ENCODE measurements at places on chromosomes 4 and X.
A peak's percentile ranks its signal among the peaks of the same experiment; 100 is the strongest.

DNA sequence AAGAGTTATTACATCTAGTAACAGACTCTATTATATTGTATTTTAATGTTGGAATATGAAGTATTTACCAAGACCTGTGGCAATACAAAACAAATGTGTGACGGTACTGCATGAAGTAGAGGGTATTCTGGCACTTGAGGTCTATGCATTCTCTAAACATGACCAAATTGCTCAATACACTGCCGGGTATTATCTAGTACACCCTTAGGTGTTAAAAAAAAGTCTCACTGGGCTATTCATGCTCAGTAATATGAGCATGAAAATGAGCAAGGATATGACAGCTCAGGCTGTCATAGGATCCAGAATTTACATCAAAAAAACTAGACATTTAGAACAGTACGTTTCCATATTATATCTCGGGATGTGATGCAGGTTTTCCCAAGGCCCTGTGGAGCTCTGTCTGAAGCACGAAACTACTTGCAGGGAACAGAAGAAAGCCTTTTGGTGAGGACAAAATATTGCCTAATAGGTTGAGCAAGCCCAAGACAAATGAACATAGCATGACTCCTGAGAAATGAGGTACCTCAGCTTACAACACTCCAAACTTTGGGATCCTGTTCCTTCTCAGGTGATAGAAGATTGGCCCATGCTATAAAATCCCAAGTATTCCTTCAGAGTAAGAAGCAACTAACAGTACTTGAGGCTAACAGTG lies 74.1 kb upstream of the MAOA start:
- DNase-seq = no peak

- no peak for DNase-seq
These were observed 7.2 kb upstream of the PPEF2 start for GRCh38 chr4:75909405-75909804.

- DNase-seq = no peak
These were observed 24.9 kb downstream of the LHFPL1 start for GRCh38 chrX:112654871-112655270.

- no peak for DNase-seq
These were observed 645.0 kb downstream of the PCDH7 start for GRCh38 chr4:31365006-31365690.

- DNase-seq = no peak
These were observed 59.1 kb downstream of the CHRNA9 start for GRCh38 chr4:40394236-40394635.

GRCh38 chrX:39891781-39892180 lies 206.0 kb downstream of the BCOR start:
- DNase-seq = no peak

DNA sequence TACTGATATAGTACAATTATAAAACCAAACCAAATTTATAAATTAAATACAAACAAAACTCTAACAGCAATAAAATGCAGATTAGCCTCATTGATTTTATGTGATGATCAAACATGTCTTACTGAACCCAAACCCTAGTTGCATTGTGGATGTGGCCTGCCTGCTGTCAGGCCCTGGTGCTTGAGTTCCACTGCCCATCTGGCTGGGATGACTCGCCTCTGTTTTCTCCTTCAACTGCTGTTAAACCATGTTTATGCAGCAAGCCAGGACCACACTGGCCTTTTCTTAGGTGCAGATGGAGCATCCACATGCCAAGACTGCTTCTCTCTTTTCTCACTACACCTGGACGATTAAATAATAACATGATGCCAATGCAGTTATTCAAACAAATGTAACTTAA lies 22.6 kb downstream of the NAP1L5 start:
- no peak for DNase-seq

DNA sequence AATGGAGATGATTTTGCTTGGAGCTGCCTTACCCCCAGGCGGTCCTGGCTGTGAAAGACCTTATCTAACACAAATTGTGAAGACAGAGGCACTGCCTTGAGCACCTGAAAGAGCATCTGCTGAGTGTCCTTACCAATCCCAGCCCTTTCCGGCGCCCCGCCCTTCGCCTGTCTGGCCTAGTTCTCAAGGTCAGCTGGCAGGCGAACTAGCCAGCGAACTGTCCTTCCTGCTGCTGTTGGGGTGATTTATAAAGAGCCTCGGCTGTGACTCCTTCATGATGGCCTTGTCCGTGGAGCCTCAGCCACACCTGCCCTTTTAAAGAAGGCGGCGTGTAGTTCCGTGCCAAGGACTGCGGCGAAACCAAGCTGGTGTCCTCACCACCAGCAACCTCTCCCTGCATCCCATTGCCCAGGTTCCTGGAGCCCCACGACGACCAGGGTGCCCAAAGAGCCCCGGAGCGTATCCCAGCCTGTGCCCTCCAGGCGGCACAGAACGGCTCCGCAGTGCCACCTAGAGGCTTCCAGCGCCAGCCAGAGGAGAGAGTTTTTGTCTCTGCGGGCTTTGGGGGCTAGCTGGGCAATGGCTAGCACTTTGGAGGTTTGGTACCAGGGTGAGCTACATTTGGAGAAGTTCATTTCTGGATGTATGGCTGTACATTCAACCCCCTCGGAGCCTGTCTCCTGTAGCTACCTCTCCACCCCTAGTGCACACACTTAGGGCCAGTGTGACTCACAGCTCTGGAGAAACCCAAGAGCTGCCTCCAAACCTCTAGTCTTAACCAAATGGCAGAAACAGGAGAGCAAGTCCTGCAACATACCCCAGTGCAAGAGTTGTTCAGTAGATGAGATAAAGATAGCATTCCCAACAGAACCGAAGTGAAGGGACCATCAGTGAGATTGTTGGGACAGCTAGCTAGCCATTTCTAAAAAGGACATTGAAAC lies 36.8 kb upstream of the VMA21 start:
- DNase-seq = no peak

DNA sequence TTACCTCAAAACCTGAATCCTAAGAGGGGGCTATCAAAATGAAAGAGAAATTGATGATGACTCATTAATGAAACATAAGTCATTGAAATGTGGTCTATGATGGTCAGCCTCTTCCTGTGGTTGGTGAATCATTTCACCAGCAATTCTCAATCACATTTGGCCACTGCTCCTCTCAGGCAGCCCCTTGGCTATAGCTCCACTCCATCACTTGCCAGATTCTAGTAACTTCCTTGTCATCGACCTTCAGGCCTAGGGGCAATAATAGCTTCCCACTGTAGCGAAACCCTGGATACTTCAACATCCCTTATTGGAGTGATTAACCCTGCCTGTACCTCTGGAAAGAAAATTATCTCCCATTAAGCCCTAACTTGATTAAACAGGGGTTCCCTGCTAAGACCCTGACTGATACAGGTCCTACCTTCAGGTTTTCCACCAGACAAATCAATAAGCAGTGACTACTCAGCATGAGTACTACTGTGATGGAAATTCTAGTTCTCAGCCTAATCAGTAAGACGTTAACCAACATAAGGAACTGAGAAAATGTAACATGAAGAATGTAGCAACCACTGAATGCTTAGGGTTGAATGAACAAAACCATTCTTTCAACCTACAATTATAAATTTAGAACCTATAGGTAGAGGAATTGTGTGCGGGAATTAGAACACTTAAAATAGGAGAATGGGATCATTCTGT lies 30.4 kb downstream of the ADH7 start:
- DNase-seq = no peak

DNA sequence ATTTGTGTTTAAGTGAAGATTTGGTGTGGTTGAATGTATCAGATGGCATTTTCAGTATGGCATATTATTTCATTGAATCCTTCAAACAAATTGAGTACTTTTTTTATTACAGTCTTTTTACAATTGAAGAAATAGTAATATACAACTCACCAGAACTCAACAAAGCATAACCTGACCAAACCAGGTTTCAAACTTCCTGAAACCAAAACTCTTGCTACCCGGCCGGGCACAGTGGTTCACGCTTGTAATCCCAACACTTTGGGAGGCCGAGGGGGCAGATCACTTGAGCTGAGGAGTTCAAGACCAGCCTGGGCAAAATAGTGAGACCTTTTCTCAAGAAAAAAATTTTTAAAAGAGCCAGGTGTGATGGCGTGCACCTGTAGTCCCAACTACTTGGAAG lies 94.2 kb downstream of the UBE2K start:
- DNase-seq = no peak

- no peak for DNase-seq
These were observed 32.7 kb upstream of the MBTPS2 start for GRCh38 chrX:21806691-21807090.

- DNase-seq = peak; percentile 4
These were observed 24.8 kb upstream of the TMSB4X start for GRCh38 chrX:12949927-12950656.

DNA sequence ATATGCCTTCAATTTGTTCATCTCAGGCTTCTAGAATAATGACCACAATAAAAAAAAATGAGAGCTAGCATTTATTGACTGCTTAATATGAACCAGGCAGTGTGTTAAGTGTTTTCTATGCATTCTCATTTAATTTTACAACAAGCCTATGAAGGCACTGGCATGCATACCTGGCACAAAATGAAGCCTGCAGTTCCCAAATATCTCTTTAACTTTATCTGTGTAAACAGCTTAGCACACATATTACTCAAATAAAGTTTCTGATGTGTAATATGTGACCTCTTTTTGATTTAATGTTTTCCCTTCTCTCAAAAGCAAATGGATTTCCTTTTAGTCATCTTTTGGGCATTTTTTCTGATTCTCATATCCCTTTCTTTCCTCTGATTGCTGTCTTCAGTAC lies 671.8 kb downstream of the PCDH7 start:
- no peak for DNase-seq

DNA sequence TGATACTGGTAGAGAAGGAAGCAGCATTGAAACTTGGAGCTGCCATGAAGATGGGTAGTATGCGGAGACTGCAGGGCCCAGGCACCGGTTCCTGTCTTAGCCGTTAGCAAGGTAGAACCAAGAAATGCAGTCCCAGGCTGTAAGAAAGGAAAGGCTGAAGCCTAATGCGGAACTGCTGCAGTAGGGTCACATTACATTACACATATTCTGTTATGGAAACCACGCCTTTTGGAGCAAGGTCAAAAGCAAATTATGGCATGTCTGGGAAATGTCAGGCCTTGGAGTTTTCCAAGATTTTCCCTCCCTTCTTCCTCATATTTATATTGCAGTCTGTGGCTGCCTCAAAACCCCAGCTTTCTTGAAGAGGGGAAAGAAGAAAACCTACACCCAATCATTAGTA lies 204.8 kb upstream of the RASGEF1B start:
- no peak for DNase-seq

DNA sequence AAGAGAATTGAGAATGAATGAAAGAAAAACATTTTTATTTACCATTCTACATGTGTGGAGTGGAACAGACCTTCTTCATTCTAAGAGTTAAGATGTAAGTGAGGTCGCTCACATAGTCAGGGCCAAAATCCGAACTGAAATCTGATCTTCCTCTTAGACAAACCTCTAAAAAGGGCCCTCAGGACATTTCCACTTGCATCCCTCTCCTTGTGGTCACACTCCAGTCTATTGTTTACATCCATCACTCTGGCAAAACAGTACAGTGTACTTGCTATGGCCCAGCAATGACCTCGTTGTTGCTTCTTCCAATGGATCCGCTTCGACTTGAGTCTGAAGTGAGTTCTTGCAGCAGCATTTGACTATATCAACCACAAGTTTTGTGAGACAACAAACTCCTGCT lies 54.2 kb downstream of the MOSPD2 start:
- no peak for DNase-seq

GRCh38 chrX:131812847-131813825 lies 210.0 kb upstream of the STK26 start:
- DNase-seq = no peak

- no peak for DNase-seq
These were observed 112.3 kb upstream of the RADX start for GRCh38 chrX:106499473-106499872.

DNA sequence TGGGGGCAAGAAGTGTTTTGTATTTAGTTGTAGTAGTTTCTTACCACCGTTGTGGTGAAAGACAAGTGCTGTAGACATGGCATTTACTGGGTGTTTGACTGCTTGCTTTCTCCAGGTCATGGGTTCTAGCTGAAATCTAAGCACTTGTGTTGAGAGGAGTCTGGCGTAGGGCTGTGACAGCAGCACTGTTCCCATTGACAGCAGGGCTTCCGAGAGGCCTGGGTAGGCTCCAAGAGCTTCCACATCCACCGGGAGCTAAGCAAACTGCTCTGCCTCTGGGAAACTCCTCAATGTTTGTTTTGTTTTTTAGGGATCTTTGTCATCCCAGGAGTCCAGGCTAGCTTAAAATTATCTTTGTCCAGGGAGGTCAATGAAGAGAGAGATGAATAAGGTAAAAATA lies 44.3 kb downstream of the BMPR1B start:
- no peak for DNase-seq

- no peak for DNase-seq
These were observed 202.0 kb downstream of the DHX15 start for GRCh38 chr4:24382381-24382780.

DNA sequence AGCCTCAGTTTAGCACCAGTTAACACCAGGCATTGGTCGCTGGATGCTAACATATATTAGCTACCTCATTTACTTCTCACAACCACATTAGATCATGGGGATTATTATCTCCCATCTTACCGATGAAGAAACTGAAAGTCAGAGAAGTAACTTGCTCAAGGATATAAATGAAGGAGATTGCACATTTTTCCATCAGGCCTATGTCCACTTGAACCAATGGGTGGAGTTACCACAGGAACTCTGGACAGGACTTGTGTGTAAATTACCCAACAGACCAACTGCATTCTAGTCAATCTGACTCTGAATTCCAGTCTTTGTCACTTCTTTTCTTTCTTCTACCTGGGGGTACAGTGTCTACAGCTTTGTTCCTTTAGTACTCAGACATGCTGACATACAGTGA lies 1.8 kb downstream of the LNX1 start:
- no peak for DNase-seq

- no peak for DNase-seq
These were observed 141.1 kb upstream of the HHIP start for GRCh38 chr4:144504883-144505282.

- DNase-seq = no peak
These were observed 53.1 kb downstream of the OCRL start for GRCh38 chrX:129593137-129593536.

- no peak for DNase-seq
These were observed 228.1 kb downstream of the ZNF674 start for GRCh38 chrX:46317163-46317562.

- no peak for DNase-seq
These were observed 40.4 kb upstream of the PGK1 start for GRCh38 chrX:78063687-78064086.

DNA sequence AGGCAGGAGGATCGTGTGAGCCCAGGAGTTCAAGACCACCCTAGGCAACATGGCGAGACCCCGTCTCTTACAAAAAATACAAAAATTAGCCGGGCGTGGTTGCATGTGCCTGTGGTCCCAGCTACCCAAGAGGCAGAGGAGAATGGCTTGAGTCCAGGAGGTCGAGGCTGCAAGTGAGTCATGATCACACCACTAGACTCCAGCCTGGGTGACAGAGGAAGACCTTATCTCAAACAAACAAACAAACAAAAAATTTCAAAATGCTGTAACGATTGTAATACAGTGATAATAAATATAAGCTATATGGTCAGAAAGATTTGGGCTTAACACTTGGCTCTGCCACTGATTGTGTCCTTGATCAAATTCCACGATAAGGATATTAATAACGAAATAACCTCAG lies 24.2 kb downstream of the SLC25A4 start:
- no peak for DNase-seq
